ENCODE measurements at places on chromosomes 4 and X. TPM values are rescaled to one million over a fixed set of nuclear protein-coding genes. Genes with fewer than 3 reads are reported as not detected.

The CHRDL1 gene
- total RNA-seq, result 18.7 TPM

The DUSP9 gene
- total RNA-seq, result not detected

- no peak for DNase-seq
Measured at GRCh38 chrX:132330156-132330729, 111.0 kb upstream of the RAP2C start.

The MSN gene
- 64.0 TPM for total RNA-seq

DNA sequence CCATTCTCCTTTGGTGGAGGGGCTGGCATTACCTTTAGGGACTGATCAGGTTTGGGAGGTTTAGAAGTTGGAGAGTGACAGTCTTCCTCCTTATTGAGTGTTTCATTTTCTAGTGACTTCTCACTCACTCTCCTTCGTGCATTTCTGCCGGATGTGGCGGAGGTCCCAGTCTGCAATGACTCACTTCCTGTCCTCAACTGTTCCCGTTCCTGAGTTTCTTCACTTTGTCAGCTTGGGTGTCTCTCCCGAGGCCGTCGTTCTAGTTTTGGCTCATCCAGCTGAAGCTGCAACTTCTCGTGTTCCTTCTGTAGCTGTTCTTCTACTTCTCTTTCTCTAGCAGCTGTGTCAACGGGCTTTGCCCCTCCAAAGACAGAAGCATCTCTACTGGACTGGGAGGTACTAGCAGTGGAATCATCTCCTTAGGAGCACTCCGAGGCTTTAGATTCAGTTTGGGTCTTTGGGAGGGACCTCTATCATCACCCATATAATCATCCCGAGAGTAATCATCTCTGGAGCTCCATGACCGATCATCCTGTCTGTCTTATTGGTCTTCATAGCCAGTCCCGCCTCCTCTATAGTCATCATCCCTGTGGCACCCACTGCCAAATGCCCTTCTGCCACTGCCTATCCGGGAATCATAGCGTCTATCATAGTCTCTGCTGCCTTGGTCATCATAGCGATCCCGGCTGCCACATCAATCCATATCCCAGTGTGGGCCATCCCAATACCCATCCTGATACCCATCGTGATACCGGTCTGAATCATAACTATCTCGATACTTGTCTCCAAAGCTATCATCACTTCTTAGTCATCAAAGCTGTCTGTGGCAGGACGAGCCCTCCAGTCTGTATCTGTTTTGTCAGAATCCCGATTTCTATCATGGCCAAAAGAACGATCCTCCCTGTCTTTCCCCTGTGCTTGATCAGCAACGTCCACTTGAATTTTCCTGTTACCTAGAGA lies 35.3 kb upstream of the VSIG4 start:
- DNase-seq, result peak; percentile 9

- DNase-seq, result no peak
Measured at GRCh38 chr4:35464964-35465528, 779.3 kb downstream of the ARAP2 start.

- DNase-seq, result no peak
Measured at GRCh38 chrX:149691794-149692193, 20.1 kb upstream of the MAGEA11 start.

DNA sequence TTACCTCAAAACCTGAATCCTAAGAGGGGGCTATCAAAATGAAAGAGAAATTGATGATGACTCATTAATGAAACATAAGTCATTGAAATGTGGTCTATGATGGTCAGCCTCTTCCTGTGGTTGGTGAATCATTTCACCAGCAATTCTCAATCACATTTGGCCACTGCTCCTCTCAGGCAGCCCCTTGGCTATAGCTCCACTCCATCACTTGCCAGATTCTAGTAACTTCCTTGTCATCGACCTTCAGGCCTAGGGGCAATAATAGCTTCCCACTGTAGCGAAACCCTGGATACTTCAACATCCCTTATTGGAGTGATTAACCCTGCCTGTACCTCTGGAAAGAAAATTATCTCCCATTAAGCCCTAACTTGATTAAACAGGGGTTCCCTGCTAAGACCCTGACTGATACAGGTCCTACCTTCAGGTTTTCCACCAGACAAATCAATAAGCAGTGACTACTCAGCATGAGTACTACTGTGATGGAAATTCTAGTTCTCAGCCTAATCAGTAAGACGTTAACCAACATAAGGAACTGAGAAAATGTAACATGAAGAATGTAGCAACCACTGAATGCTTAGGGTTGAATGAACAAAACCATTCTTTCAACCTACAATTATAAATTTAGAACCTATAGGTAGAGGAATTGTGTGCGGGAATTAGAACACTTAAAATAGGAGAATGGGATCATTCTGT lies 30.4 kb downstream of the ADH7 start:
- DNase-seq, result no peak

DNA sequence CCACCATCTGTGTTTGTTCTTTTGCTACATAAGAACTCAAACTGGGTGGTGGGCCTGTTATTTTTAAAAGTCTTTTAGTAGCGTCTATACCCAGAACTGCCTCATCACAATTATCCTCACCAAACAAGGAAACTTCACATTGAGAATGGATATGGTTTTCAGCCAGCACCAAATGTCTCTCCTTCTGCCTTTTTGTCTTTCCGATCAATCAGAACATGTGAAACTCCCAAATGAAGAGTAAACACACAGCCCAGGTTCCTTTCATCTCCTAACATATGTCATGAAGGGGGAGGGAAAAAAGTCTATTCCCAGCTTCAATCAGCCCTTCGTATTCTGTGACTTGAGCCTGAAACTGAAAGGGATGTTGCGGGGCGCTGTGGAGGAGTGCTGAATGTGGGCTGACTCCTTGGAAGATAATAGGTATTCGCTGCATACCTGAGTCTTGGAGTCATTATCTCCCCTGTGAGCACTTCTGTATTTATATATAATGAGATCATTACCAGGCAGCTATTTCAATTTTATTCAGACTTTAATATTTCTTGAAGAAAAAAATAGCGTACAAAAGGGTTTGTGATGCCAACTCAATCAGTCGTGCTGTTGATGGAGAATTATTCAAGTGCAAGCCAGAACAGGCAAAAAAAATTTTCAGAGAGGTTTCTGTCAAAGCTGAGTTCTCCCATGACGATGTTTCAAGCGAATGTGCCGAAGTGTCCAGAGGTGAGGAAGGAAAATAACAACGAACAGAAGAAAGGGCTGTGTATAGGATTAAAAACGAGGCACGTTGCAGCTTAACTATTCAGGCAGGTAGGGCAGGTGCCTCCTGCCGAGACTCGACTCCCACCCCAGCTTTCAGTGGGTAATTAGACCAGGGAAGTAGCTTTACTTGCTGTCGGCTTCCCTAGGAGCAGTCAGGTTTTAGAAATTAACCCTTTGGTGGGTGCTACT lies 163.9 kb upstream of the NOCT start:
- DNase-seq, result peak; percentile 37

DNA sequence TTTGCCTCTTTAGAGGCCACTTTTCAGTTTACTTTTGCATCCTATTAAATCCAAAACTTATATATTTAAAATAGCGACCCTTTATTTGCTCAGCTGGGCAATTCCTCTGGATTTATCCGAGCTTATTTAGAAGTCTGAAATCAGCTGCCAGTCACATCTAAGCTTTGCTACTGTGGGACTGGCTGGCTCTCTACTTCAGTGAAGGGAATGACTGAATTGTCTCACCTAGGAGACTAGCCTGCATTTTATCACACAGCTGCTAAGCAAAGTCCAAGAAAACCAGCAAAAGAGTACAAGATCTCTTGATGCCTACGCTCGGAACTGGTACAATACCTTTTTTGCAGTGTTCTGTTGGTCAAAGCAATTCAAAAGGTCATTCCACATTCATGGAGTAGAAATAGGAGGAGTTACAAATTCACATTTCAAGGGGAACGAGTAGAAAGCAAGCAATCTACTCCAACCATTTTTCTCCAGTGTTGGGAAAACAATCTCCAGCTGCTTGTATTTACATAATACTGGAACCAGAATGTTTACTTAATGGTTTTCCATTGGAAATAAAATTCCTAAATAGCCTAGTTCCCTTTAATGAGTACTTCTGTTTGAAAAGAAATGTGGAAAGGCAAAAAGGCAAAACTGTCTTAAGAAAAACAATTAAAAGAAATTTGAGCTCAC lies 160.2 kb downstream of the MAGEB5 start:
- no peak for DNase-seq

GRCh38 chr4:142535009-142535408 lies 311.1 kb downstream of the INPP4B start:
- DNase-seq, result no peak

GRCh38 chrX:71953946-71954345 lies 43.3 kb downstream of the NHSL2 start:
- no peak for DNase-seq

- DNase-seq, result peak; percentile 81
Measured at GRCh38 chr4:1463088-1463926, 57.1 kb upstream of the NKX1-1 start.

The SMIM31 gene
- 0.92 TPM for total RNA-seq

DNA sequence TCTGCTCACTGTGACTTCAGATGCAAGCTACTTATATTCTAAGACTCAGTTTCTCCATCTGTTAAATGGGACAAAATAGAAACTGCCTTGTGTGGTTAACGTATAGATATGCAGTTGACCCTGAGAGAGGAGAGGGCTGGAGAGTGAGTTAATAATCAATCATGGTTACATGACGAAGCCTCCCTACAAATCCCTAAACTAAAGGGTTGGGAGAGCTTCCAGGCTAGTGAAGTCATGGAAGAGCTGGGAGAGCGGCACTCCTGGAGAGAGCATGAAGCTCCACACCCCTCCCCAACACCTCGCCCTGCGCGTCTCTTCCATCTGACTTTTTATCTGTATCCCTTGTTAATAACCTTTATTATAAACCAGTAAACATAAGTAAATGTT lies 138.5 kb upstream of the FAM9B start:
- DNase-seq, result no peak

- no peak for DNase-seq
Measured at GRCh38 chr4:138727731-138728130, 287.9 kb upstream of the NOCT start.

GRCh38 chrX:96705905-96706304 lies 21.3 kb downstream of the DIAPH2 start:
- no peak for DNase-seq

GRCh38 chr4:165058666-165059065 lies 5.0 kb downstream of the TRIM75 start:
- DNase-seq, result no peak

DNA sequence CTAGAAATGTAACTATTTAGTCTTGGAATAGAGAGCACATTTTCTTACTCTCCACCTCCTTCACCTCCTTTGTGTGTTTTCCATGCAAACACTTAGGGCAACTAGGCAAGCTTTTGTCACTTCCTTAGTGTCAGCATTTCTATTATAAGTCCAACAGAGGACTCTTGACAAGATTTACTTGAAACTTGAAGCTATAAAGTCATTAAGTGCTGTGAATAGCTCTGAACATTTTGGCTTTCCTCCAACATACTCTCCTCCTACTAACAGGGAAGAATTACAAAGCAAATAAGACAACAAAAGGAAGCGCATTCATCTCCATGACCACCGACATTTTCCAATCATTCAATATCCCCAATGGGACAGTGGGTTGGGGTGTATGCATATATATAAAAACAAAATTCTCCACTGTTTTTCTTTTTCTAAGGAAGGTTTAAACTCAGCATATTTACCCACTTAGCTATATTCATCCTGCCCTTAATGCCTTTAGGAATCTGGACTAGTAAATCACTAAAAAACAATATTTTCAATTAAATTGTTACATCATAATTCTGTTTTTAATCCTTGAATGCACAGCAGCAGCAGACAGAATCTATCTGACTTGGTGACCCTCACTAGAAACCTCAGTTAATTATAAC lies 264.6 kb downstream of the SNCA start:
- peak; percentile 62 for DNase-seq

DNA sequence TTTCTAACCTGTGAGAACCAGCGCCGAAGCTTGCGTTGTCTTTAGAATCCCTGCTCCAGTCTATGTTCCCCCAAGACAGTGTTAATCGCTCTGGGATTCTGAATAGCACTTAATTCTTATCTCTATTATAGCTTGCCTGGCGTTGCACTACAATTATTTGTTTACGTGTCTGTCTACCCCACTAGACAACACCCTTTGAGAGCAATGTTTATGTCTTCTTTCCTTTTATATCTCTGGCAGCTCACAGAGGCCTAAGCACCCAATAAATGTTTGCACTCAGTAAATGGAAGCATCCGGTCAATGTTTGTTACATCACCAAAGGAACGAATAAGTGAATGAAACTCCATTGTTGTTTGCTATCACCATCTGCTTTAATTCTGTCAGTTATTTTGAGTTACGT lies 4.8 kb upstream of the NHS start:
- DNase-seq, result no peak

The IQSEC2 gene
- total RNA-seq, result 2.9 TPM

DNA sequence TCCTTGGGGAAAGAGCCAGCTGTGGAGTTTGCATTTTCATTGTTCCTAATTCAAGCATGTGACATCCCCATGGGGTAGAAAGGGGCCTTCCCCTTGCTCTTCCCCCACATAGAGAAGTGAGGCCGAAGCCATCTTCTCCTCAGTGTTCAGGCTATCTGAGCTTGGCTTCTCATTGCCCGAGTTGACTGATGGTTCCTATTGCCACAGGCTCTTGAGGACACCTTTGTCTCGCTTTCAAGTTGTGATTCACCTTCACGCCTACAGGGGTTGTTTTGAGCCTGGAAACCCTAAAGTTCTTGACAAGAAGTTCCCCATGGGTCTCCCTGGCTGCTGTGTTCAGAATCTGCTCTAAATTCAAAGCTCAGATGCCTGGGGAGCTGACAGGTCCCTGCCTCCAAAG lies 25.0 kb downstream of the CCNQ start:
- DNase-seq, result no peak

GRCh38 chrX:112851161-112851779 lies 10.6 kb upstream of the AMOT start:
- DNase-seq, result no peak

DNA sequence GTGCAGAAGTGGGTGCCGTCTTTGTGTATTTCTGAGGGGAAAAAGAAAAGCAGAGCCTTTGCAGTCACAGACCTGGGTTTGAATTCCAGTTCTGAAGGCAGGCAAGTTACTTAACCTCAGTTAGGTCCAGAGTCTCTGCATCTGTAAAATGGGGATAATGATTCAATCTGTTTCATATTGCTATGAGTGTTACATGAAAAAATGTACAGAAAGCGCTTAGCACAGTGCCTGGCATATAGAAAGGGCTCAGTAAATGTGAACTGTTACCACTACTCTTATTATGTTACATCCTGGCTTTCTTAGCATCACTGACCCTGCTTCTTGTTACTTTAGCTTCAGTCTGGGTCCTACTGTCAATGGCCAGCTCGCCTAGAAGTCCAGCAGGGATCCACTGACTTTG lies 45.9 kb downstream of the DOCK11 start:
- no peak for DNase-seq

Measured in stomach (tissue), 19 donors.